Sigmoid colon (tissue), 7 donors: ENCODE measurements at places on chromosomes 7 and 10. TPM values are rescaled to one million over a fixed set of nuclear protein-coding genes. Genes with fewer than 3 reads are reported as not detected.

Gene INHBA
- 1.1 TPM for total RNA-seq

Gene IL2RA
- 9.0 TPM for total RNA-seq

Gene UBE3C
- 78.2 TPM for total RNA-seq

Gene ABCB1
- 5.8 TPM for total RNA-seq

Gene SFRP4
- total RNA-seq: 1.4 TPM

- DNase-seq: no peak
These were observed 586.6 kb downstream of the SUGCT start for GRCh38 chr7:40721342-40721949.

GRCh38 chr7:151166629-151167196 lies 781 bp downstream of the GBX1 start:
- no peak for DNase-seq

- DNase-seq: no peak
These were observed 162.2 kb downstream of the AOAH start for GRCh38 chr7:36562121-36562520.

DNA sequence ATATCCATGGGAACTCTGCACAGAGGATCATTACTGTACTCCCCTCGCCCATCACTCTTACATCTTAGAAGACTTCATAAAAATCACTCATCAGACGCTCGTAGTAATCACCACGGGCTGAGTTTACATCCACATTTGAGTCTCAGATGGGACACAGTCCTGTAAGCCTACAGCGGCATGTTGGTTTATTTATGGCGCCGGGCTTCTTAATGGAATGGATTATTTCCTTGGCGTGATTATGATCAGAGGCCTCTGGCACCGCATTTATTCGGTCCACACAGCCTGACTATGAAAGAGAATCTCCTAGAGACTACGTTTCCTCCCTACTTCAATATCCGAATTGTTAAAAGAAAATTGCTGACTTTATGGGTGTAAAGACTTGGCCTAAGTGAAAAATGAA lies 123.5 kb upstream of the FRMD4A start:
- no peak for DNase-seq

DNA sequence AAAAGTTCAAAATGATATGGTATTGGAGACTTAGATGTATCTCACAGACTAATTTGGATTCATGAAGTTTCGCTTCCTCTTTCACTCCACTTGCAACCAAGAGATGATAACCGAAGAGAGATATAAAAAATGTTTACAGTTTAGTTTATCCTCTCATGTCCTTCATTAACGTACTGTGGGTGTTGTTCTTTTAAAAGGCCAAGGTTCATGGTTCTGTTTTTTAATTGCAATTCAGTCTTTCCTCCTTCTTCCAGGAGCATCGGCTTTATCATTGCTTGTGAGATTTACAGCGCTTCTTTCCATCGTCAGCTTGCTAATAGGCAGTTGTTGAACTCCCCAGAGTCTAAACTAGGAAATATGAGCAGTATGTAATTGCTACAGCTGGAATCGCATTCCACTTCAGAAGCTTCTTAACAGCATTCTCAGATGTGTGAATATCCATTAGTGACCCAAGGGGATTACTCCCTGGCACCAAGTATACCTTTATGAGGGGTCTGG lies 75.9 kb upstream of the HGF start:
- DNase-seq: no peak

DNA sequence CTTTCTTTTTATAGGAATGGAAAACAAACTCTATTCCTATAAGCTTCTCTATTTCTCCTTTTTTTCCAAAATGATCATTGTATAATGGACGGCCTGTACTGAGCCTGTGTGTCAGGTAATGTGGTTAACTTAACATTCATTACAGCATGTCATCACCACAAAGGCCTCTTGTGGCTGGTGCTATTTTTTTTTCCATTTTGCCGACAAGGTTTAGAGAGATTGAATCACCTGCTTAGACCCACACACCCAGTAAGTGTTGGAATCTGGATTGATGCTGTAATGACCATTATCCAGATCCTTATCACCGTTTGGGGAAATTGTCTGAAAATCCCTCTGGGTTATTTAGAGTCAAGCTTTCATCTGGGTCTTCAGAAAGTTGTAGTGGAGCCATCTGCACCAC lies 18.5 kb downstream of the AKR1B15 start:
- no peak for DNase-seq
